Sciatic nerve (tissue), 2 donors: ENCODE measurements at places on chromosomes 12 and 14.
A peak's percentile ranks its signal among the peaks of the same experiment; 100 is the strongest.

DNA sequence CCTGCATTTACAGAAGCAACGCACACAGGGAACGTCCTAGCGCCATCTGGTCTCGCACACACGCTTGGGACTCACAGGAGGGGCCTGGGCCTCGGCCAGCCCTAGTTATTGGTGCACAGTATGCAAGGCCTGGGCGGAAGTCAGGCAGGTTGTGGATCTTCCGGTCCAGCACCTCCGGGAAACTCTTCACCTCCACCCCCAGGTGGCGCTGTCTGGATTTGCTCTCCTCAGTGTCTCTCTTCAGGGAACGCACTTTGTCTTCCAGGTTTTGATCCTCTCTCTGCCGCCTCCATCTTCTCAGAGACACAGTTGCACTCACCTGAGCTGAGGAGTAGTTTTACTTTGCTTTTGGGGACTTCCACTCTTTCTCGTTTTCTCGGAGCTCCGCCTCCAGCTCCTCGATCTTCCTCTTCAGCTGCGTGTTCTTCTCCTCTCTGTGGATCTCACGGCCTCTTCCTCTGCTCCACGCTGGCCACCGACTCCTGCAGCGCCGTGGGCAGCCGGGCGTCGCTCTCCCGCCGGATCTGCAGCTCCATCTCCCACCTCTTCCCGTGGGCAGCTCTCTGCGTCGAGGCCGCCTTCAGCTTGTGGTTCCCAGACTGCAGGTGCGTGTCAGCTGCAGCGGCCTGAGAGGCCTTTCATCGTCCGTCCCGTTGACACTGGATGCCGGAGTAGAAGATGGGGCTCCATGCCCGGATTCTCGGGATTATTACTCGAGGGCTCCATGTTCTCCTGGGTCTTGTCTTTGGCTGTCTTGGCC lies 933.8 kb downstream of the TMEM121 start:
- no peak for DNase-seq

DNA sequence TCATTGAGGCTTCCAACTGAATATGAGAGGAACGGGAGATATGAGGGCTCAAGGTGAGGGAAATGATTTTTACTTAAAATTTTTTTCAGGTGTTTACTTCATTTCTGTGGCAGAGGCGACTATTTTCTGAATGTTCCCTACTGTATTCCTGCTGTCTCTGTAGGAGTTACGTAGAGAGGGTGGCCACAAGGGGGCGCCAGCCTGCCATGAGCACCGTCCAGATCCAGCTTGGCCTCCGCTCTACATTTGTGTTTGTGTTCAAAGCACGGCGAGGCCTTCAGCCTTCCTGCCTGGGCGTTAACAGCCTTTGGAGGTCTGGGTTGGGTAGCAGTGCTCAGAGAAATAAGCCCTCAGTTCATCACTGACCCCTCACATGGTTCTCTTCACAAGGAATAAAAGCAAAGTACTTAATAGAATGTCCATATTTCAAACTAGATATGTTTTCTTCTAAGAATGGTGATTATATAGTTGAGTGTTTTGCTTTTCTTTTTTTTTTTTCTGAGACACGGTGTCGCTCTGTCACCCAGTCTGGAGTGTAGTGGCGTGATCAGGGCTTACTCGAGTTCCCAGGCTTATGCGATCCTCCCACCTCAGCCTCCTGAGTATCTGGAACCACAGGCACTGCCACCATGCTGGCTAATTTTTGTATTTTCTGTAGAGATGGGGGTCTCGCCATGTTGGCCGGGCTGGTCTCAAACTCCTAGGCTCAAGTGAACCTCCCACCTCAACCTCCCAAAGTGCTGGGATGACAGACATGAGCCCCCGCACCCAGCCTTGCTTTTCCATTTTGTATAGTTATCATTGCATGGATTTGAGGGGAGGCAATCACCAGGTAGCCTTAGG lies 22.3 kb downstream of the CKB start:
- peak; percentile 94 for DNase-seq

DNA sequence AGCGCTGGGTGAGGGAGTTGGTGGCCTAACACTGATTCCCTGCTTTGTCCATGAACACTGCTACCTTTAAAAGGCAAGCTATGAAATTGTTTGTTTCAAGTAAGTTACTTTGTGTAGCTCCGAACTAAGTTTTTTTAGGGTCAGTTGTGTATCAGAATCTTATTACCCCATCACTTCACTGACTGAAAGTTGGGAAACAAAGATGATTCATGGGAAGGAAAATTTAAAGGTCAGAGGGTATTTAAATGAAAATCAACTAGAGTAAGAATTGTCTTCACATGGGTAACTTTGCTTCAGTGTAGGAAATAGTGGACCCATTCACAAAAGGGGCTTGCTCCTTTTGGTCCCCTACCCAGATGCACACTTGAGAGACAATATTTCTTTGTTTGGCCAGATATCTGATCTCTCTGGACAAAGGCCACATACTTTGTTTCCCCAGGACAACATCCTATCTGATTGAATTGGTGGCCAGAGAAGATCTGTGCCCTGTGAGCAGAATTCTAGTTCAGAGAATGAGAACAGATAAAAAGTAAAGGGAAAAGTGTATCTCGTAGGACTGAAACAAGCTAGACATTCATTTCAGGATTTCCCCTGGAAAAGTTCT lies 53.5 kb downstream of the RAB35 start:
- no peak for DNase-seq

DNA sequence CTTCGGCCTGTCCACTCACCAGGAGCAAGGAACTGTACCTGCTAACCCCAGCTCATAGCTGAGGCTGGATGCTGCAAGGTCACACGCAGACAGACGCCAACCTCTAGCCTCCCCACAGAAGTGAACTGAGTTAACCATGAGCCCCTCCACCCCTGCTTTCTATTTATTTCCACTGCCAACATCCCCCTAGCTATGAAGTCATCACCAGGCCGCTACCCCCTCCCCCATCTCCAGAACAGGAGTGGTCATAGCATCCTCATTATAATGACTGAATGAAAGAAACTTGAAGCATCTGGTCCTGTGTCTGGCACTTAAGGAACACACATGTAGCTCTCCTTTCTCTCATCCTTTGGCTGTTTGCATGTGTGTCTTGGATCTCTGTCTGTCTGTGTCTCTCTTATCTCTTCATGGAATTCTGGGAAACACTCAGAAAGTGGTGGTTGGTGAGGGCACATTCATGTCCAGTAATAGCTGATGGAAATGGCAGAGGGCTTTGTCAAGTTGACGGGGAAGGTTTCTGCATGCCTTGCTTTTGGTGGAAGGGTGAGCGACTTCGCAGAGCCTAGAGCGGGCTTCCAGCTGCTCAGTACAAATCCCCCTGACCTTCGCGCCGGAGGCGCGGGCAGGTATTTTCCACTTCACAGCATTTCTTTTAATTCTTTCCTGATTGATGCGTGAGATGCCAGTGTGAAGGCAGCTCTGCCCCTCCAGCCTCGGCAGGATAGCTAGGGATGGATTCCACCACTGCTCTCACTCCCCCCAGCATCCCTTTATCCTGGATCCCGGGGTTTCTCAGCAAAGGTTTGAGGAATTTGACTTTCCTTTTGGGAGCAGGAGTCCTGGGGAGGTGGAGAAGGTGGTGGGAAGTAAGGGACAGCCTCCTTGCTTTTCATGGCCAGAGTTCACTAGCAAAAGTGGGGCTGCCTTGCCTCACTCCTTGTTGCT lies 198.2 kb downstream of the CHST11 start:
- DNase-seq = no peak

- DNase-seq = no peak
These were observed 104.7 kb downstream of the ANO4 start for GRCh38 chr12:100899301-100899700.

GRCh38 chr12:57213763-57214397 lies 2.7 kb upstream of the NXPH4 start:
- DNase-seq = no peak

DNA sequence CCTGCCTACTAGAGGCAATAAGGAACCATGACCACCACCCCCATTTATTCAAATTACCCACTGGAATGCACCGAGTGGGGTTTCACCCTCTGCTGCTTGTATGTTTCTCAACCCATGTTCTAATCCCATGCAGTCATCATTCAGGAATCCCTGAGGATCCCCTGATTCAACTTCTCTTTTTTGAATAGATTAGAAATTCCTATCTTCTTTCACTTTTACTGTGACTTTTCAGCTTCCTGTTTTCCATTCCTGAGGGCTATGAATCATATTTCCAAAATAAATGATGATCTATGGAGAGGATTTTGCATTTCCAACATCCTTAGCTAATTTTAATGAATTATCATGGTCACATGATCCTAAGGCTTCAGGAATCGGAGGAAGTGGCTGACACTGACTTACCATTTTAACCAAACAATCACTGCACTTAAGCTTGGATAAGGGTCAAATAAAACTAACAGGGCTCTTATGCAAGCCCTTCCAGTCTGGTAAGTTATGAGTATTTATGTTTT lies 19.4 kb upstream of the P2RX4 start:
- DNase-seq = no peak

GRCh38 chr14:75959031-75959430 lies 22.8 kb downstream of the TGFB3 start:
- DNase-seq = no peak

DNA sequence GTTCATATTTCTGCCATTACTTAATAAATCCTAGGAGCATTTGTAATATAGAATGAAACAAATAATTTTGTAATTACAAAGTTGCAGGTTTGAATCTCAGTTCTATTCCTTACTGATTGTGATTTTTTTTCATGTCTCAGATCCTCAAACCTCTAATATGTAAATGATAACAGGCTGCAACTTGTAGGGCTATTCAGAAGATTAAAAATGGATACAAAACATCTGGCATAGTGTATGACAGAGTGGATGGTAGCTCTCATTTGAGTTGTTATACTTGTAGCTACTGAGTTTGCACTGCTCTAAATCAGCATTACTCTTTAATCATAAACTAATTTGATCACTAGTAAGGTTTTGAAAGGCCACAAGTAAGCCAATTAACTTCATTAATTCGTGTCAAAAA lies 406.3 kb upstream of the MGAT4C start:
- no peak for DNase-seq

DNA sequence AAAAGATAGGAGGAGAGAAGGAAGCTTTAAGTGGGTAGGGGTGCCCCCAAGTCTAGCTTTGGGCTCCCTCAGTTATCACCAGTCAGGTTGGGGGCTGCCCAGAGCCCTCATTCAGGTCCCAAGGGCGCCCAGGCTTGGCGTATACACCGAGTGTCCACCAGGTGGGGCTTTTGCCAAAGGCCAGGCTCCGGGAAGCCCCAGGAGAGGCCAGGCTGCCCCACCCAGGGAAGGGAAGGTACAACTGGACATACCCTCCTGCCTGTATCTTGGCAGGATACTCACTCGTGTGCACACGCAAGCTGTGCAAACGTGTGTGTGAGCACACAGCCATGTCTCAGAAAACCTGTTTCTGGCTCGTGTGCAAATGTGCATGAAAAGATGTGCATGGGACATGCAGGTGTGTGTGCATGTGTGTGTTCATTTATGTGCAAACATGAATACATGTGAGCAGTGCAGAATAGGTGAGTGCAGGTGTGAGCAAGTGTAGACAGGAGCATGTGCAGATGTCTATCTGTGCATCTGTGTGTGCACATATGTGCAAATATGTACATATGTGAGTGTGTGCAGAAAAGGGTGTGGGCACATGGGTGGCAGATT lies 103.9 kb upstream of the MYL2 start:
- DNase-seq = peak; percentile 62

GRCh38 chr12:119781804-119782203 lies 95.3 kb downstream of the CIT start:
- DNase-seq = no peak

DNA sequence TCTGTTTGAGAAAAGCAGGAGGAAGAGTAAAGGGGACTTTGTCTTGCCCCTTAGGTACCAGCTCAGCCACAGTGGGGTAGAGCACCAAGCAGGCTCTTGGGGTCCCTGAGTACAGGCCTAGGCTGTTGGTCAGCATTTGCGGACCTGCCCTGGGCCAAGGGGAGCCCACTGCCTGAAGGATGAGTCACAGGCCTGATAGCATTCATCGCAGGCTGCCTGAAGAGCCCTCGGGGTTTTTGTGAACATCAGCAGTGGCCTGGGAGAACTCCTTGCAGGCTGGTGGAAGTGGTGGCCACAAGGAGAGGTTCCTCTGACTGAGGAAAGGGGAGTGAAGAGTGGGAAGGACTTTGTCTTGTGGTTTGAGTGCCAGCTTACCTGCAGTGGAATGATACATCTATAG lies 25.0 kb upstream of the P2RX7 start:
- DNase-seq = no peak

- no peak for DNase-seq
These were observed 33.8 kb downstream of the KCNK10 start for GRCh38 chr14:88289234-88289633.

- DNase-seq = no peak
These were observed 176.7 kb upstream of the SEL1L start for GRCh38 chr14:81710232-81710845.

- DNase-seq = no peak
These were observed 667 bp upstream of the ITFG2 start for GRCh38 chr12:2811801-2812200.

DNA sequence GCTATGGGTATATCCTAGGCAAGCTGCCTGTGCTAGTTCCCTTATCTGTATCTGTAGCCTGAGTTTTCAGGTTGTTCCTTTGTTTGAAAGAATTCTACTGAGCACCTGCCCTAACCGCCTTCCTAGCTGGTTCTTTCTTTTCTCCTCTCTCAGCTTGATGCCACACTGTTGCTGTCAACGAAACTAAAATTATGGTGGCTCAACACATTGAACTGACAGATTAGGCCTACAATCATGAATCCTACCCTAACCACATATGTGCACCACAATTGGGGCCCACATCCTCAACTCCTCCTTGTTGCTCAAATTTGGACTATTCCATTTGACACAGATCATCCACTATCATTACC lies 36.2 kb upstream of the RESF1 start:
- DNase-seq = no peak

DNA sequence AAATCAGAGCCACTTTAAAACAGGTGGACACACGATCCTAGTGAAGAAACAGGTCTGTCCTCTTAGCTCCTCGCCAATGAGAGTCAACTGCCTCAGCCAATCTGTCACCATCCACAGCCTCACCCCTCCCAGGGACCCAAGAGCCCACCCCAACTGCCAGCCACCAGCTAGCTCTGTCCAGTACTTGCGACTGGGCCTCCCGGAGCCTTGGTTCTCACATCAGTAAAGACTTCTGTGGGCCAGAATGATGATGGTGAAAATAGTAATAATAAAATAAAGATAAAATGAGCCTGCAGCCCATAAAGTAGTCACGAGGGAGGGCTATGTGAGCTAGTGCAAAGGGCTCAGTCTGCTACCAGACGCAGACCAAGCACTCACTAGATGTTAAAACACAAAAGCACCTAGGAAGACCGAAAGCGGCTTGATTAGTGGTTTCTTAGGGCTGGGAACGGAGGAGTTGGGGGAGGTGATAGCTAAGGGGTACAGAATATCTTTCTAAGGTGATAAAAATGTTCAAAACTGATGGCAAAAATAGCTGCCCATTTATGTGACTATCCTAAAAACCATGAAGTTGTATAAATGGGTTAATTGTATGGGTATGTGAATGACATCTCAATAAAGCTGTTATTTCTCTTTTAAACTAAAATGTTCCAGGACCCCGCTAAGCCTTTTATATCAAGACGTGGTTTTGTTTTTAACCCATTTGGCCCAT lies 39.8 kb downstream of the ACTN1 start:
- DNase-seq = no peak

- no peak for DNase-seq
These were observed 745 bp downstream of the TRHDE start for GRCh38 chr12:72272731-72273498.

GRCh38 chr14:90664911-90665310 lies 151.3 kb downstream of the TTC7B start:
- DNase-seq = no peak
